ENCODE measurements at places on chromosomes 16 and 17. TPM values are rescaled to one million over a fixed set of nuclear protein-coding genes. Genes with fewer than 3 reads are reported as not detected.
A peak's percentile ranks its signal among the peaks of the same experiment; 100 is the strongest.

Gene TMC8
- under 0.01 TPM for total RNA-seq

Gene PROCA1
- total RNA-seq = 0.66 TPM

DNA sequence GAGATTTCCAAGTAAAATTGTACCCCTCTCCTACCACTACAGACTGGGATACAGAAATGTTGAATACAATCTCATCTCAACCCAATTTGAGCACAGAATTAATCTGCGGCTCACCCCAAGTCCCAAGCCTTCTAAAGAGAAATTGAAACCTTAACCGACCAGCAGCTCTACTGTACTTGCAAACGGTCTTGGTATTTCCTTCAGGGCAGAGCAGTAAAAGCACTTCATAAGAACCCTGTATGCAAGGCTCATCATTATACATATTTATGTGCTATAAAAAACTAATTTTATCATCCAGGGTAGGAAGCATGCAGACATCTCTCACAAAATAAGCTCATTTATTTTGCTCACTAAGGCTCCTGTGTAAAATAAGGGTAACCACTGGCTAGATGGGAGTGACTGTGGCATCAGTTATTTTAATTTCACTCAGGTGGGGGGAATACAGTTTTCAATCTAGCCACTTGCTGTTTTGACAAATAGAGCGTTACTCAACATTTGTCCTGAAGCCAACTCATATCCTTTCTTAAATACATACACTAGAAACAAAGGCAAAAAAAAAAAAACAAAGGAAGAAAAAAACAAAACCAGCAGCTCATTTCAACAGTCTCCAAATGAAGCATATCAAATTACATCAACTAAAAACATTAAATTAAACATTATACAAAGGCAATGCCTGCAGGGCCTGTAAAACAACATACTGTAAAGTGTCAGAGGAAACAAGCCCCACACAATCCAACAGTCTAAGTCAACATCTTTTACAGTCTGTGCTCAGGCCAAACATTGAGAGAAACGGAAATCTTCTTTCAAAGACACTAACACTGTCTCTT lies 65.0 kb downstream of the PARN start:
- DNase-seq = peak; percentile 53

DNA sequence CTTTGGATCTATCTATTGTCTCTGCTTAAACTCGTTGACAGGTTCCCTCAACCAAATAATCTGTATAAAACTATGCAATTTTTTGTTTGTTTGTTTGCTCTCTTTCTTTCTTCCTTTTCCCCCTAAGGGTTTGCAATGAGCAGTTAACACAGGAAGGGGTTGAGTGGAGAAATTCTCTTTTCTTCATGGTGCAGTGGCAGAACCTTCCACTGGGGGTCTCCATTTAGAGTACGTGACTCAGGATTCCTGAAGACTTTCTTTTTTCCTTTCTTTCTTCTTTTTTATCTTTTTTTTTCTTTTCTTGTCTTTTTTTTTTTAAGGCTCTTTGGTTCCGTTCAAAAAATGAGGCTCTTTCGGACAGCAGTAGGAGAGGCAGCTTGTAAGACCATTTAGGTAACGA lies 19.5 kb upstream of the RBFOX1 start:
- DNase-seq = no peak

DNA sequence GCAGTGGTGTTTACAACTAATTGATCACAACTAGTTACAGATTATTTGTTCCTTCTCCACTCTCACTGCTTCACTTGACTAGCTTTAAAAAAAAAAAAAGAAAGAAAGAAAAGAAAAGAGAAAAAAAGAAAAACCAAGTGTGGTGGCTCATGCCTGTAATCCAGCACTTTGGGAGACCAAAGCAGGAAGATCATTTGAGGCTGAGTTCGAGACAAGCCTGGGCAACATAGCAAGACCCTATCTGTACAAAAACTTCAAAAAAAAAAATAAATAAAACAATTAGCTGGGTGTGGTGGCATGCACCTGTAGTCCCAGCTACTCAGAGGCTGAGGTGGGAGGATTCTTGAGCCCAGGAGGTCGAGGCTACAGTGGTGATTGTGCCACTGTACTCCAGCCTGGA lies 4.2 kb downstream of the SNTB2 start:
- no peak for DNase-seq

GRCh38 chr16:53809088-53809932 lies 105.4 kb downstream of the FTO start:
- no peak for DNase-seq

GRCh38 chr16:79597277-79598062 lies 3.1 kb downstream of the MAF start:
- no peak for DNase-seq

- DNase-seq = no peak
Measured at GRCh38 chr17:28916302-28916934, 13.5 kb upstream of the DHRS13 start.

GRCh38 chr16:8512941-8513624 lies 77.2 kb downstream of the TMEM114 start:
- DNase-seq = no peak

DNA sequence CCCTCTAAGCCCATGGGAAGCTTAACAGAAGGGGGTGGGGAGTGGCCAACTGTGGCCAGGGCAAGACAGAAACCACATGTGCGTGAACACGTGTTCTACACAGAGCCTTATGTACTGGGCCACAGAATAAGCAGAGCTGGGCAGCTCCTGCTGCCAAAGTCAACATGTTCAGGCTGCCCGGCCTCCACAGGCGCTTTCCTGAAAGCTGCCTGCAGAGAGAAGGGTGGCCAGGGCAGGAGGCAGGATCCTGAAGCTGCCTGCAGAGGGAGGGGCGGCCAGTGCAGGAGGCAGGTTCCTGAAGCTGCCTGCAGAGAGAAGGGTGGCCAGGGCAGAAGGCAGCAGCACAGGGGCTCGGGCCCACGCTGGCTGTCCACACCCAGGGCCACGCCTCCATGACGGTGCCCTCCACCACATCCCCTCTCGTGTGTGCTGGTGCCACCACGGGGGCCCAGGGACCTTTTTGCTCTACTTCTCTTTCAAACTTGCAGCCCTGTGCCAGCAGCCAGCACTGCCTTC lies 79.5 kb downstream of the ANKRD11 start:
- peak; percentile 88 for DNase-seq

- DNase-seq = no peak
Measured at GRCh38 chr16:56682703-56683397, 580 bp downstream of the MT1X start.
